Transverse colon (tissue), 4 donors: ENCODE measurements at places on chromosomes 16 and 17. TPM values are rescaled to one million over a fixed set of nuclear protein-coding genes. Genes with fewer than 3 reads are reported as not detected.

LRRC75A gene
- total RNA-seq: 76.5 TPM

DNA sequence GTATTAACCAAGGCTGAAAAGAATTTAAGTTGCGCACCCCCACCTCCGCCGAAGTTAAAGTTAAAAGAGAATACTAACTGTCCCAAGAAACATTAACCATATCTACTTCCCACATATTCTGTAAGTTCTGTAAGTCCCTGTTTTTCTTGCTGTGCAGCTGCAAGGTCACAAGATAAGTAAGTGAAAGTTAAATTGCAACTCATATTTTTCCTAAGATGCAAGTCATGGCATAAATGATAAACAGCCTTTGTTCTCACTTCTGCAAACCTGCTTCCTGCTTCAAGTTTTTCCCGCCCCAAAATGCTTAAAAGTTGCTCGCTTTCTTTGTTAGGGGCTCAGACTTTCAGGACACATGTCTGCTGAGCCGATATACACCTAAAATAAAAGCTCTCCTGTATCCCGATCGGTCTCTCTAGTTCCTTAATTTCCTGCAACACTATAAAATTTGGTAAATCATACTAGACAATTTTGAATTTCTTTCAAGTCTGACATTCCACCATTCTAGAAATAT, 32.6 kb upstream of the ABCA9 start:
- no peak for DNase-seq

GRCh38 chr16:9780831-9781230, 401.4 kb downstream of the GRIN2A start:
- no peak for DNase-seq

GRCh38 chr17:64709481-64709880, 47.4 kb upstream of the SMURF2 start:
- no peak for DNase-seq
